ENCODE measurements at places on chromosomes 1 and 21.

DNA sequence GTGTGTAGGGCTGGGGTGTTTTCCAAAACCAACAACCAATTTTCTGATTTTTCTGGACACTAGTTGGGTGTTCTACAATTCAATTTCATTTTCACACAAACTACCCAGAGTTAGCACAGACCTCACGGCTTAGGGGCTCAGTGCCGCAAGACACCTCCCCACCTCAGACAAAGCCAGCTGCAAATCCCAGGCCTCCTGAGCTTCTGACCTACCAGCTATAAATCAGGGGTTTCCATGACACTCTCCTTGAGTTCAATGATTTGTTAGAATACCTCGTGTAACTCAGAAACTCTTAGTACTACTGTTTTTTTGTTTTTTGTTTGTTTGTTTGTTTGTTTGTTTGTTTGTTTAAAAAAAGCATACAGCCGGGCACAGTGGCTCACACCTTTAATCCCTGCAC is 28.7 kb upstream of the FAM89A start:
- no peak for DNase-seq

- DNase-seq = no peak
These were observed 69.2 kb downstream of the LMX1A start for GRCh38 chr1:165287329-165287728.

DNA sequence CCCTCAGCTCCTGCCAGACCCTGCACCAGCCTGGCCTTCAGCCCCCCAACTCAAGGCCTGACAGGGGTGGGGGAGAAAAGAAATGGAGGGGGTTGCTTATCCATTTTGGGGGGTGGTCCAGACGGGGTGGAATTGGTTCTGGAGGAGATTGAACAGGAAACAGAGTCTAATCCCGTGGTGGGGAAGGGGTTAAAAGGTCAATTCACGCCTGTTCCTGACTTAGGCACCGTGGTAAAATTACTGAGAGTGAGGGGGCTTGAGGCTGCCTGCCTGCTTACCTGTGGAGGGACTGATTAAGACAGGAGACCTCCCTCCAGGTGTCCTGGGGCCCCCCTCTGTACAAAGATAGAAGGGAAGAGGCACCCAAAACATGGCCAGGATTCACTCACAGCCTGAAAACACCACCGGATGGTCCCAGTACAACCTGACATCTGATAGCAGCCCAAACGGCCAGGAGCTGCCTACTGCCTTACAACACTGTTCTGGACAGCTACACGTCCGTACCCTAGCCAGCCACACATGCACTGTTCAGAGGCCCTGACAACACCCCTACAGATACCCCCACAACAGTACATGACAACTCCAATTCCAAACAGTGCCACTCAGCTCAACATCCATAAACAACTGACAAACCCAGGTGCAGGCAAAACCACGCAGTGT is 31.8 kb downstream of the AHDC1 start:
- DNase-seq = no peak

- no peak for DNase-seq
These were observed 22.9 kb downstream of the SYT11 start for GRCh38 chr1:155882235-155882634.

DNA sequence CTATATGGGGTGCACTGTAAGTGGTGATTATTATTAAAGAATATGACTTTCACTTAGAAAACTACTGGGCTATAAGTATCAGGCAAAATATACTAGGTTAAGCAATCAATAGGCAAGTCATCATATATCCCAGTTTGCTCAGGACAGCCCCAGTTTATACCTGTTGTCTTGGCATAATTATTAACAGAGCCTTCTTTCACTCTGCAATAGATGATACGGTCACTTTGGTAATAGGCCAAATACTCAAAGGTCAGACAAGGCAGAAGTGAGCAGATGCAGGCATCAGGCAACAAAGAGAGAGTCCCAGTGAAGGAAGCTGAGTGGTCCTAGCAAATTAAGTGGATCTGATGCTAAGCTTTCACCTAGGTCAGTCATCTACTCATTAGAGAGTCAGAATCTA is 599.9 kb downstream of the LMO4 start:
- no peak for DNase-seq

DNA sequence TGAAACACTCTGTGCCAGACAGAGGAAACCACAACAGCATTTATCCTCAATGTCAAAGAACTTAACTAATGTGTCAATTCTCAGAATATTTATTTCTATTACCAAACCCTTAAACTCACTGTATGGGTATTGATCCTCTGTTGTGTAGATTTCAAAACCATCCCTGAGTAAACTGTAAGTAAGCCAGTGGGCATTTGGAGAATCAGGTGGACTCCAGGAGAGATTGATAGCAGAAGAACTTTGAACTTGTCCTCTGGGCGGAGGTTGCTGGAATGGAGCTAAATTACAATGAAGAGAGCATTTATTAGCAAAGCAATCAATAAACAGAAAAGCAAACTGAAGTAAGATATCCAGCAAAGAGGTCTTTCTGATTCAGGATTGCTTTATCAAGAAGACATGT is 216.1 kb downstream of the USH2A start:
- DNase-seq = no peak
